ENCODE measurements at places on chromosomes 16 and 17.

GRCh38 chr17:70144260-70144846 lies 25.0 kb upstream of the KCNJ2 start:
- peak; percentile 41 for DNase-seq

- DNase-seq, result no peak
Measured at GRCh38 chr17:43818966-43819365, 14.0 kb downstream of the MPP3 start.

DNA sequence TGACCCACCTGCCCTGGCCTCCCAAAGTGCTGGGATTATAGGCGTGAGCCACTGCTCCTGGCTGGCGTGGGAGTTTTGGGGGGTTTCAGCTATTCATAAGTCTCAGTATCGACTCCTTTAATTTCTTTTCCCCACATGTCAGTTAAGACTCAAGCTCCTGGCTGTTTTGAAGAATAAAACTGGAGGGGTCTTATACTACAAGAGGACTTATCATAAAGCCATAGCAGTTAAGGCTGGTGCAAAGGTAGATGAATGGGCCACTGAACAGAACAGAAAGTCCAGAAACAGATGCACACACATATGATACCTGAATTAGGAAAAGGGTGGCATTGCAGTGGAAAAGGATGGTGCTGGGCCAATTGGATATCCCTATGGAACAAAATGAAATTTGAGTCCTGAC lies 47.4 kb downstream of the TBX4 start:
- DNase-seq, result no peak

- DNase-seq, result no peak
Measured at GRCh38 chr17:73591296-73592078, 52.8 kb downstream of the SDK2 start.

DNA sequence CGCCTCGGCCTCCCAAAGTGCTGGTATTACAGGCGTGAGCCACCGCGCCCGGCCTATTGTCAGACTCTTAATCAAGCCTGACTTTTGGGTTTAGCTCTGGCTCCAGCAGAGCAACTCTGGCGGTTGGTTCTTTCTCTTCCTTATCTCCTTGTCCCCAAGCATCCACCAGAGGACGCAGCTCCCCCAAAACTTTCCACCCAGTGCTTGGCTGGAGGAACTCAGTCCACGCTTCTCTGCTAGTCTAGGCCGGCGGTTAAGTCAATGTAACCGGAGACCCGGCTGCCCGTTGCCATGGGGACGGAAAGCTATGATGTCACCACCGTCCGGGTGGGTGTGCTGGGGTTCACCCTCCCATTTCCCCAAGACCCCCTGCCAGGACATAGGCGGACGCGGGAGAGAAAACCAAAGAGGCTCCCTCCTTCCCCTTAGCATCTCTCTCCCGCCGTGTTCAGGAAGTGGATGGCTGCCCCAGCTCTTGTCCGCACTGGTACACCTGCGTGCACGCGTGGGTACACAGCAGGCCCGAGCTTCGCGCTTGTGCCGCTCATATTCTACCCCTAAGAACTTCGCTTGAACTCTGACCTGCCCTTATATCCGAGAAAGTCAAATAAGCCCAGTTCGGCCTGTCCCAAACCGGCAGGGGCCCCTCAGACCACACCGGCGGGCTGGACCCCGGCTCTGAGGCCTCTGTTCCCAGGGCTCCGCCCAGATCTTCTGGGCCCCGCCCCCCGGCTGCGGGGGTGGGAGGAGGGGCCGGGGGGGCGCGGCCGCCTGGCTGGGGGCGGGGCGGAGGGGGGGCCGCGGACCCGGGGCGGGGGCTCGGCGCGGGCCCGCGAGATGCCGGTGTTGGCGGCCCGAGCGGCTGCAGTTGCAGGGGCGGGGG lies at the start of gene RND2:
RND2 (plus strand) TSS at position 825 of the 883 bp plus-strand sequence. CDS start 117 bp downstream, outside the sequence.
- peak; percentile 76 for DNase-seq

GRCh38 chr16:66133643-66134338 lies 232.7 kb upstream of the CDH5 start:
- no peak for DNase-seq

DNA sequence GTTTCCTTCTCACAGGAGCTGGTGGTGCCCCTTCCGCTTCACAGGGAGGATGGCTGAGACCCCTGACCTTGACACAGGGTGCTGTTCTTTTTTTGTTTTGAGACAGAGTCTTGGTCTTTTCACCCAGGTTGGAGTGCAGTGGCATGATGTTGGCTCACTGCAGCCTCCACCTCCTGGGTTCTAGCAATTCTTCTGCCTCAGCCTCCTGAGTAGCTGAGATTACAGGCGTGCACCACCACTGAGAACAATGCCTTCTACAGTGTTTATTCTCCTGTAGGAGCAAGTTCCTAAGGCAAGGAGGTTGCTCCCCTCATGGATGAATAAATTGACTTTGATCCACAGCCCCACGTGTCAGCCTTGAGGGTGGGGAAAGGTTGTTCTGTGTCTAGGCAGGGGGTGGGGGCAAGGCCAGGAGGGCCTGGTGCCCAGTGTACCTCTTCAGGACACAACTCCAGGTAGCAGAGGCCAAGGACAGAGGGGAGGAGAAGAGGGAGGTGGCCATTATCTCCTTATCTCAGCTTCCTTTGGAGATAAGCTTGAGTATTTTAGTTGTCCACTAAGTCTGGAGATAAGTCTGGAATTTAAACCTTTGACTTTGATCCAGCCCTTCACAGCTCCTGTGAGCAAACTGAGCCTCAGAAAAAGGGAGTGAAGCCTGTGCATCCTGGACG lies 159.4 kb downstream of the SEC14L1 start:
- no peak for DNase-seq
